ENCODE measurements at places on chromosomes 2 and 18.

- DNase-seq, result no peak
These were observed 517 bp downstream of the GCFC2 start for GRCh38 chr2:75710220-75710576.

- DNase-seq, result no peak
These were observed 35.6 kb downstream of the MAP3K19 start for GRCh38 chr2:135011633-135012032.

GRCh38 chr18:495017-495416 is 5.5 kb downstream of the COLEC12 start:
- no peak for DNase-seq

DNA sequence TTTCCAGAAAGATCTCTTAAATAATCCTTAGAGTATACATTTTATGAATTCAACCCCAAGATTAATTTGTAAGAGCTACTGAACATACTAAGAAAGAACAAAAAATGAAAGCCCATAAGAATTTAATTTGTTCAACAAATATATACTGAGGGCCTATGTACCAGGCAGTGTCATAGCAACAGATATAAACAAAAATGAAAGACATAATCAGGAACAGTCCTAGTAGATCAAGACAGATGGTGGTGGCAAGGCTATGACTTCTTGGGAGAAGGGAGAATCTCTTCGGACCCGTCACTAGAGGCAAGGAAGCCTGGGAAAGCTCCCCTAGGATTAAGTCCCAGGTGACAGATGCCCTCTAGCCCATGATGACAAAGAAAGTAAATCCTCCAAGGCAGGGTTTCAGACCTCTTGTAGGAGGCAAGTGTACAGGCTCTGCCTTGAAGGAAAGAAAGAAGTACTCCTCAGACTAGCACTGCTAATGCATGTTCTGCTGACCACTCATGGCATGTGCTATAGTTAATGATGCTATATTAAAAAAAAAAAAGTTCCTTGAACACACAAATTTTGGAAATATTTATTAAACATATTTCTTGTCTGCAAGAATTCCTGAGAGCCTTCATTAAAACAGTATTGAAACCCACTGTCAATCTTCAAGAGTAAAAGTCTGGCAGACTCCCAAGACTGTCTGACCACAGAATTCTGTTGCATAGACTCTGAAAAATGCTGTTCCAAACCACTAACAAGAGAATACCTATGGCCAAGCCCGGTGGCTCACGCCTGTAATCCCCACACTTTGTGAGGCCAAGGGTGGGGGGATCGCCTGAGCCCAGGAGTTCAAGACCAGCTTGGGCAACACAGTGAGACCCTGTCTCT is 31.5 kb downstream of the NOL10 start:
- no peak for DNase-seq

DNA sequence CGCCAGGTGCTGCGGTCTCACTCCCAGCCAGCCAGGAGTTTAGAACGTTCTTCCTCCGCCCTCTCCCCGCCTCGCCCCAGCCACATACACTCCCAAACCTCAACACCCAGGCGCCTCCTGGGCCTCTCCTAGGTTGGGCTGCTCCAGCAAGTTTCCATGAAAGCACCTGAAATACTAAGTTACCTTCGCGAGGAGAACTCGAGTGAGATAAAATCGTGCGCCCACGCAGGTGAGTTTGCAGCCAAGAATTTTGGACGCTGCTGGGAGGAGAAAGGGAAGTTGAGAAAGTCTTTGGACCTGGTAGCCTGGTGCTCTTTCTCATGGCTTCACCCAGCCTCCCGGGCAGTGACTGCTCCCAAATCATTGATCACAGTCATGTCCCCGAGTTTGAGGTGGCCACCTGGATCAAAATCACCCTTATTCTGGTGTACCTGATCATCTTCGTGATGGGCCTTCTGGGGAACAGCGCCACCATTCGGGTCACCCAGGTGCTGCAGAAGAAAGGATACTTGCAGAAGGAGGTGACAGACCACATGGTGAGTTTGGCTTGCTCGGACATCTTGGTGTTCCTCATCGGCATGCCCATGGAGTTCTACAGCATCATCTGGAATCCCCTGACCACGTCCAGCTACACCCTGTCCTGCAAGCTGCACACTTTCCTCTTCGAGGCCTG is at the start of gene GPR39:
GPR39 (plus strand) TSS at position 83 of the 673 bp plus-strand sequence.
- DNase-seq, result no peak

DNA sequence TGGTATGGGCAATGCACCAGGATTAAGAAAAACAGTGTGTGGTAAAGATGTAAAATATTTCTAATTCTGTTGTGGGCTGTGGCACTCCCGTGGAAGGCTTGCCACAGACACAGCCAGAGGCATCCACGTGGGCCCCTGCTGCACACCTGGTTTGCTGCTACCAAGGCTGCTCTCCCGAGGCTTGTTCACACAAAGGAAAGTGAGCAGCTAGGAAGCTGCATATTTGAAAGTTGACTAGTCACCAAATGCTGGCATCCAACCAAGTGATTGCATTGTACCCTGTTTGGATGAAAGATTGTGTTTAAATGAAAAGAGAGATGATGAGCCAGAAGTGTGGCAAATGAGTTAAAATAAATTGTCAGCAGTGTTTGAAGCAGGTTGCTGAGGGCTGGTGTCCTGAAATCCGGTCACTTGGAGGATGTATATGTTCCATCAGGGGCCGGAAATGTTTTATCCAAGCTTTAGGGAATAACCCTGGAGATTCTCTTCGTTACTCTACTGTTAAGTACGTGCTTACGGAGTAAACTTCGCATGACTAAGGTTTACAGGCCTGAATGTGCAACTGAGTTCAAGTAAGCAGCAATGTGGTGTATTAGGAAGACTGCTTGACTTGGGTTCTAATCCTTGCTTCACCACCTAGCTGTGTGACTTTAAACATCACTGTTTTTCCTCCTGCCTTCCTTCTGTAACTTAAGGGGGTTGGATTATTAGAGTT is 86.1 kb downstream of the MSH2 start:
- no peak for DNase-seq
